LHCN-M2 (cell line): ENCODE measurements at places on chromosomes 2 and 18. TPM values are rescaled to one million over a fixed set of nuclear protein-coding genes. Genes with fewer than 3 reads are reported as not detected.

GRCh38 chr2:150594299-150594698, 106.8 kb upstream of the RND3 start:
- DNase-seq = no peak

DNA sequence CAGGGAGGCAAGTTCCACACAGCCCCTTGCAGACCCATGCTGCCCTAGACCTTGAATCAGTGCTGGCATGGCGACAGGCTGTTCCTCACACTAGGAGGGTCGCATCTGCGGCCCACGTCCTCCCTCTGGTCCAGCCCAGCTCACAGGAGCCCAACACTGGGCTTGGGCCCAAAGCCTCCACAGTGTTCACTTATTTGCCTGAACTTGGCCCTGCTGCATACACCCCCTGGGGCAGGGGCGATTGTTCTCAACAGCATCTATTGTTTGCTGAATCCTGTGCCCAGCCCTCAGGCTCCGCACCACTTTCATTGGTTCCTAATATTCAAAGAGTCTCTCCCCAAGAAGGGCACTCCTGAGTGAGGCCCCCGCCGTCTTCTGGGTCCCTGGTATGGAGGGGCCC, 90.7 kb downstream of the ZBTB7C start:
- DNase-seq = no peak

- DNase-seq = no peak
Observed at GRCh38 chr18:59564561-59564960, 132.7 kb downstream of the CCBE1 start.

- no peak for DNase-seq
Observed at GRCh38 chr2:10094271-10094814, 14.1 kb upstream of the CYS1 start.

DNA sequence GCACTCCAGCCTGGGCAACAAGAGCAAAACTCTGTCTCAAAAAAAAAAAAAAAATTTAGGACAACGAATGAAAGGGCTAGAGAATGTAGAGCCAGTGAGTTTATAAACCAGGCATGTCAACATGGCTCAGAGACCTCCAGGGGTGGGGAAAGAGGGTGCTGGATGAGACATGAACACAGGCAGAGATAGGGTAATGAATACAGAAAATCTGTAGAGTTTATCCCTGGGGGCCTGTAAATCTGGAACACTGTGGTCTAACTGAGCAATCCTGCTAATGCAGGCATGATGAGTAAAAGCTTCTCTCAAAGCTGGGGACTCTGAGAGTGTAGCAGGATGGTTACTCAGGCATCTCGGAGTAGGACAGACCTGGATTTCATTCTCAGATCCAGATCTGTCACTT, 59.2 kb upstream of the IGFBP2 start:
- DNase-seq = peak; percentile 86

Gene EHD3
- total RNA-seq = 9.1 and 10.9 TPM in 2 replicates

GRCh38 chr2:151029406-151030157, 232.1 kb downstream of the RBM43 start:
- peak; percentile 57 for DNase-seq

DNA sequence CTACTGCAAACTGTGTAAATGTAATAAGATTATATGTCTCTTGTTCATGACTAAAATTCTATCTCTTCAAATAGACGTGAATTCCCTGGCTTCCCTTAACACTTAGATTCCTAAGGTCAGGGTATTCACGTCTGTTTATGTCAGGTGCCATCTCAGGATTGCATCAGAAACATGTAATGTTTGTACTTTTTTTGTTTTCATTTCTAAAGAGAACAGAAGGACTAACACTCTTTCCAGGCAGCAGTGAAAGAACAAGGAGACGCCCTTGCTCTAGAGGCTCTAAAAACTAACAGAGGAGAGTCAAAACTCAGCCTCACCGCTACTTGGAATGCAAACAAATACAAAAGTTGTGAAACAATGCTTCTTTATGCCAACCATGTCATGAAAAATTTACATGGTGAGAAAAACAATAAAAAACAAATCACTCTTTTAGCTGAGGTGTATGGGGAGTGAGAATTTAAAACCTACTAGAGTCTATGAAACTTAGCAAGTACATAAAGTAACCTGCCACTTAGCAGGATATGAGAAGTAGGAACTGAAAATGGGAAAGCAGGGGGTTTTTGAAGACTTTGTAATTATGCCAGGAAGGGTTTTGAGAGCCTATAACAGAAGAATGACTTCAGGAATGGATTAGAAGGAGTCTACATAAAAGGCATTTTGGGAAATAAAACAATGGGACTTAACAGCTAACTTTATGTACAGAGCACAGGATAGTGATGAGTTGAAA, 522.7 kb downstream of the THSD7B start:
- DNase-seq = no peak
